Uterus (tissue), 4 donors: ENCODE measurements at places on chromosomes 11 and 22.

DNA sequence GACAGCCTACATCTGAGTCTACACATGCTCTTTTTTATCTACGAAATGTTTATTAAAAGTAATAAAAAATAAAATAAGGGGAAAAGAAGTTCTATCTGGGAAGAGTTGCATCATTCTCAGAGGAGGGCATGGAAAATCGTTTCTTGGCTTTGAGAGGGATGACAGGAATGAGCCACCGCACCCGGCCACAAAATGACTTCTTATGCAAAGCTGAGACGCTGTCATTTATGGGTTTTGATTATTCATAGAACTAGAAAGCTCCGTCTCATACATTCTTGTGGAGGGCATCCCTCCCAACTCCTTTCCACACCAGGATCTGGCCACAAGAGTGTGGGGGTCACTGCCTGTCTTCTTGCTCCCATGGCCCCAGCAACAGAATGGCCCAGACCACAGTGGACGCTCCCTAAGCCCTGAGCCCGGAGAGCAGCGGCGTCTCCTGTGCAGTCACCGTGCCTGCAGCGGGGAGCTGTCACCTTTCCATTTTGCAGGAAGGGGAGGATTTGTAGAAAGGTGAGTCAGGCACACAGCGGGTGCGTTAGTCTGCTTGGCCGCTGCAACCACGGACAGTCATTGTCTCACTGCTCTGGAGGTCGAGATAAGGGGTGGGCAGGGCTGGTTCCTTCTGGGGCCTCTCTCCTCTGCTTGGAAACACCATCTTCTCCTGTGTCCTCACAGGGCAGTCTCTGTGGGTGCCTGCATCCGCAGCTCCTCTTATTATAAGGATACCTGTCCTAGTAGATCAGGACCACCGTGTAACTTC is 1388.7 kb downstream of the BRD1 start:
- DNase-seq: no peak

DNA sequence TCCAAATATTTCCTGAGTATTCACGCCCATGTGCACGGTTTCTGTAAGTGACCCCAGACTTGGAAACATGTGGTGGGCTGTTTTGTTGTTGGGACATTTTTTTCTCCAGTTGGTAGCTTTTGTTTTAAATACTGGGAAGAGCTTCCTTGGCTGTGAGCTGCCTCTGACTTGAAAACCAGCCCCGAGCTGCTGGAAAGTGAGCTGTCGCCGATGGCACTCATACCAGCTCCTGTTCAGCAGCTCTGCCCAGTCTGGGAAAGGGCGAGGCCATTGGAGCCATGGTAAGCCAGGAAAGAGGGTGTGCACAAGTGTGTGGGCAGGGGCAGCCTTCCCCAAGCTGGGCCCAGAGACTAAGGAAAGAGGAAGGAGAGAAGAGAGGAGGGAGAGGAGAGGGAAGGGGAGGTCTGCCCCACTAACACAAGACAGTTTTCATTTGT is 3.2 kb upstream of the FLI1 start:
- DNase-seq: no peak

DNA sequence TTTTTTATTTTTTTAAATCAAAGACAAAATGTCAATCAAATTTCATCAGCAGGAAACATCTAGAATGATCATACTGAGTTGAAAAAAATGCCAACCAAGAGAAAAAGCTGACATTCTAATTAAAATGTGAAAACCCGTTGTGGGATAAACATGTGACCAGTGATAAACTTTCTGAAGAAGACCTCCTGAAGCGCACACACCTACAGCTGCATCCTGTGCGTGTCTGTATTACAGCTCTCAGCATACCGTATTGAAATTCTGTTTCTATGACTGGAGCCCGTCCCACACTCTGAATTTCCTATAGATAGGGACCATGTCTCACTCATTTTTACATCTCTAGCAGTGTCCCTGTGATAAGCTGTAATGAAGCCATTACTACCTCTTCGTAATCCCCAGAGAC is 12.2 kb upstream of the NUP50 start:
- no peak for DNase-seq

- peak; percentile 33 for DNase-seq
Observed at GRCh38 chr11:45805305-45806071, 539 bp downstream of the SLC35C1 start.

- DNase-seq: no peak
Observed at GRCh38 chr22:41526830-41527799, 17.2 kb downstream of the POLR3H start.

DNA sequence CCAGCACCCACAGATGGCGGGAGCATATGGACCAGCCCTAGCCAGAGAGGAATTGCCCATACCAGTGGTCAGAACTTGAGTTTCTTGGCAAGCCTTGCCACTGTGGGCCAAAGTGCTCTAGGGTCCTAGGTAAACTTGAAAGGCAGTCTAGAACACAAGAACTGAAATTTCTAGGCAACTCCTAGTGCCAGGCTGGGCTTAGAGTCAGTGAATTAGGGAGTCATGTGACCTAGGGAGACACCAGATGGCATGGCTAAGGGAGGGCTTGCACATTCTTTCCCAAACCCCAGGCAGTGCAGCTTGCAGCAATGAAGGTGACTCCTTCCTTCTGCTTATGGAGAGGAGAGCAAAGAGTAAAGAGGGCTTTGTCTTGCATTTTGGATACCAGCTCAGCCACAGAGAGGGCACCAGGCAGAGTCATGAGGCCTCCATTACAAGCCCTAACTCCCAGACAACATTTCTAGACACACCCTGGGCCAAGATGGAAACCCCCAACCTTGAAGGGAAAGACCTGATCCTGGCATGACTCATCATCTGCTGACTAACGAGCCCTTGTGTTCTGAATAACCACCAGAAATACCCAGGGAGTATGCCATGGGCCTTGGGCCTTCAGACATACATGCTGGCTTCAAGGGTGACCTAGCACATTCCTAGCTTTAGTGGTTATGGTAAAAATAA is 19.2 kb upstream of the OR56A3 start:
- no peak for DNase-seq

DNA sequence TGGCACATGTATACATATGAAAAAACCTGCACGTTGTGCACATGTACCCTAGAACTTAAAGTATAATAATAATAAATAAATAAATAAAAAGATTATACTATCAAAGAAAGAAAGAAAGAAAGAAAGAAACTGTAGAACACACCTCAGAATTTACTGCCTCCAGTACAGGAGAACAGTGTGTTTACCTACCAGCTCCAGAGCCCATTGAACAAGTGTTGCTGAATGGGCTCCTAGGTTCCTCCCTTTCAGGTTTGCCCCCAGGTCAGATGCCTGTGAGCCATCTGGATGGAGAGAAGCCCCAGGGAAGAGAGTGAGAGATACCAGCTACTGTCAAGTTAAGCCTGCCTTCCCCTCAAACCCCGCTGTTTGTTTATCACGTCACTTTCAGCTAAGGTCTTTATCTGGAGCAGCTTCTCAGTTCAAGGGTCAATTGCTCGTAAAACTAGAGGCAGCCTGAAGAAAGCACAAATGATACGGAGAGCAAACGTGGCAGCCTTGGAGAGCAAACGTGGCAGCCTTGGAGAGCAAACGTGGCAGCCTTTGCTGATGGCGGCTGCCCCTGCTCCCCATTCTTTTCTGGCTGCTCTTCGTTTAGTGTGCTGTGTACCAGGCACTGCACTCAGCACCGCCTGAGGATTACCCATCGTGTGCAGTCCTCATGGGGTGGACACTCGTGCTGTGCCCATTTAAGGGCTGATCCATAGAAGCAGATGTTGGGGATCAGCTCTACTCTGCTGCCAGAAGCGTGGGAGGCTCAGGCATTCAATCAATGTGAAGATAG is 111.7 kb downstream of the ADAMTS15 start:
- DNase-seq: no peak
